ENCODE measurements at places on chromosomes 3 and 15.

GRCh38 chr3:76500746-76501275 lies 539.1 kb upstream of the ROBO2 start:
- DNase-seq: no peak

- no peak for DNase-seq
These were observed 1.5 kb downstream of the CTDSPL start for GRCh38 chr3:37862903-37863815.

GRCh38 chr3:146326875-146327543 lies 76.1 kb upstream of the PLSCR4 start:
- DNase-seq: peak; percentile 25

DNA sequence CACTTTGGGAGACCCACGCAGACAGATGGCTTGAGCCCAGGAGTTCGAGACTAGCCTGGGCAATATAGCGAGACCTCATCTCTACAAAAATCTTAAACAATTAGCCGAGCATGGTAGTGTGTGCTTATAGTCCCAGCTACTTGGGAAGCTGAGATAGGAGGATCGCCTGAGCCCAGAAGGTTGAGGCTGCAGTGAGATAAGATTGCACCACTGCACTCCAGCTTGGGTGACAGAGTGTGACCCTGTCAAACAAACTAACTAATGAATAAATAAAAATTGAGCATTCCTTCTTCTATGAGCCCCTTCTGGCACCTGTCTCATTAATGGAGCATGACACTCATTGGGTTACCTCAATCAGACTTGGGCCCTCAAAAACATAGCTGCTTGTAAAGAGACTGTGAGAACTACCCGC lies 7.5 kb downstream of the ZDHHC3 start:
- DNase-seq: no peak

GRCh38 chr15:99425657-99426301 lies 140.0 kb upstream of the MEF2A start:
- no peak for DNase-seq

DNA sequence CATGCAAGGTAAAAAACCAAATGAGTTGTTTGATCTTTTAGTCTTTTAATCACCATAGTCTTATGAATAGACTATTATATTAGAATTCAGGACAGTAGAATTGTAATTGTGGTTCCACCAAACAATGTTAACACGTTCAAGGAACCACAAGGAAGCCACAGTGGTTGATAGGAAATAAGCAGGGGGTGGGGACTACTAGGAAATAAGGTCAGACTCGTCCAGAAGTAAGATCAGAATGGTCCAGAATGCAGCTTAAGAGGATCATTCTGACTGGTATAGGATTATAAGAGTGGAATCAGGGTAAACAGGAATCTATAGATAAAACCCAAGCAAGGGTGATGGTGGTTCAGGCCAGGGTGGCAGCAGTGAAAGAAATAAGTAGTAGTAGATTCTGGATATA lies 7.5 kb downstream of the MYNN start:
- DNase-seq: no peak

DNA sequence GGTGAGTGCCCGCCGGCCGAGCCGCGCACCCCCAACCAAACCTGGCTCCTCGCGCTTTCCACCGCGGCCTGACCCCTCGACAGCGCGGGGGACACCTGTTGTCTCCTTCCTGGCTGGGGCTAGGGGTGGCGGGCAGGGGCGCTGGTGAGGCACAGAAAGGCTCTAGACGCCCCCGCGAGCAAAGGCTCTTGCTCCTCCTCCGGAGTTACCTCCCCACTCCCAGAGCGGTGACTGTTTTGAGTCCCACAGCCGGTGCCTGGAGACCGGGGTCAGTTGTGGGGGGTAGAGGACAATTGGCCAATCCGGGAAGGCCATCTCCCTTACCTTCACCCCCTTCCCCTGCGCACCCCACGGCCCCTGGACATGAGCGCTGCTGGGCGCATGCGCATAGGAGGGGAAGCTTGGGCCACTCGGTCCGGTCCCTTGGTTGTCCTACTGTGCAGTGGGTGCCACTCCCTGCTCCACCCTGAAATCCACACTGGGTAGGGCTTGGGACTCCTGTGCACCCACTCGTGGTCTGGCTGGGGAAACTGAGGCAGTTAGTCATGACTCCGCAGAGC lies 554 bp downstream of the CHST13 start:
- DNase-seq: no peak

GRCh38 chr15:33132722-33133345 lies 61.7 kb downstream of the FMN1 start:
- DNase-seq: peak; percentile 8

DNA sequence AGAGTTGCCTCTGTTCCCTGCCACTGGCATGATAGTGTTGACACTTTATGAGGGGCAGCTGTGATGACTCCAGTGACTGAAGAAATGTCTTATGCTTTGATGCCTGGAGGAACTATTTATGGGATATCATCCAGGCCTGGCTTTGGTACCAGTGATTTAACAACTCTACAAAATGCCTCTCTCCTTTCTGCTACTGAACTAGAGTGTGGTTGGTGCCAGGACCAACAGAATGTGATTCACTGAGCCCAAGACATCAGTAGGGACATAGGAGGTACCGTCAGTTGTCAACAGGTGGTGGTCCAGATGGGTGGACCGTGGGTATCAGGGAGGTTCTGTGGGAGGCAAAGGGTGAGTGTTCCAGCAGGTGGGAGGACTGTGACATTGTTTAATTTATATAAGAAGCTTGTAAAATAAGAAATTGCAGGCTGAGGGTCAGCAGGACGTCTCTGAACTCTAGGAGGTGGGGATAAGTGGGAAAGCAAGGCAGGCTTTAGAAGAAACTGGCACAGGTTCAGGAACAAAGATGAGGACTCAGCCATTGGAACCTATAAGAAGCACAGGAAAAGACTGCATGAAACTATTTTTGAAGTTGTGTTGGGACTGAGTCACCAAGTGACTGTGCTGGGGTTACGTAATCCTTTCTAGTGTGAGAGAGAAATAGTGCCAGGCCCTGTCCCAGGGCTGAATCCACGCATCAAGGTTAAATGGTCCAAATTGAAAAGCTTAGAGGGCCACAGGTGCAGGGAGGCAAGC lies 28.5 kb upstream of the SLC7A14 start:
- peak; percentile 65 for DNase-seq

DNA sequence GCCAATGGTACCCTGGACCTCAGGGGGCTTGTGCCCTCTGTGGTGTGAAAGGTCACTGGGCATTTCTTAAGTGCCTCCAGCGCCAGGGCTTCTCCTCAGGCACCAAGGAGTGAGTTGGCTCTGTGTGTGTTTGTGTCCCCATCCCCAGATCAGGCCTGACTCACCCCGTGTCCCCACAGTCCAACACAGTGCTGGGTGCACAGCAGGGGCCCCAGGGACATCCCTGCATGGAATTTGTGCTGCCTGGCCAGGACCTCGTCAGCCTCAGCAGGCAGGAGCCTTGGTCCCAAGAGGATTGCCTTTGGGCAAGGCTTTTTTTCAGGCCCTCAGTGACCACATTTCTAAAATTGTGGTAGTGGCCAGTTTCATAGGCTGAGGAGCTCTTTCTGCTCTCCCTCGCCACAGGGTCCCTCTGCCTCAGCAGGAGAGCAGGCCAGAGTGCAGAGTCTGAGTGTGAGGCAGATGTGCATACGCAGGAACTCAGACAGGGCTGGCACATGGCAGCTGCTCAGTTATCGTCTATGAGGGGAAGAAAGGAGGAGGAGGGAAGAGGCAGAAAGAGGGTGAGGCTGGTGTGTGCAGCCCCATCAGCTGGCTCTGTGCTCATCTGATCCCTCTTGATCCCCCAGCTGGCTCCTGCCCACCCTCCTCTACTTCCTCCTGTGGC lies 215.6 kb downstream of the RPLP1 start:
- DNase-seq: peak; percentile 68

GRCh38 chr3:9682096-9682495 lies 21.5 kb upstream of the CPNE9 start:
- DNase-seq: no peak

DNA sequence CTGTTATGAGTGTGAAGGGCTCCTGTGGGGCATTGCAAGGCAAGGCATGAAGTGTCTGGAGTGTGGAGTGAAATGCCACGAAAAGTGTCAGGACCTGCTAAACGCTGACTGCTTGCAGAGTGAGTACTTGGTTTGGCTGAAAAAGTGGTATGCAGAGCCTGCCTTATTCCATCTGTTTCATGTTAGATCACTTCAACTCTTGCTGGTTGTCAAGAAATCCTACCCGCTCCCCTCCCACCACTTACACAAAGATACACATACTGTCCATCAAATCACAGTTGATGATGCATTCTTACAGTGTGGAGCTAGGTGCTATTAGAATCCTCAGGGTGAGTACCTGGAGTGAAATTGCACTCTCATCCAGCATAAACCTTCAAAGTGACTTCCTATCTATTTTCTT lies 272.1 kb downstream of the UNC13C start:
- DNase-seq: no peak

DNA sequence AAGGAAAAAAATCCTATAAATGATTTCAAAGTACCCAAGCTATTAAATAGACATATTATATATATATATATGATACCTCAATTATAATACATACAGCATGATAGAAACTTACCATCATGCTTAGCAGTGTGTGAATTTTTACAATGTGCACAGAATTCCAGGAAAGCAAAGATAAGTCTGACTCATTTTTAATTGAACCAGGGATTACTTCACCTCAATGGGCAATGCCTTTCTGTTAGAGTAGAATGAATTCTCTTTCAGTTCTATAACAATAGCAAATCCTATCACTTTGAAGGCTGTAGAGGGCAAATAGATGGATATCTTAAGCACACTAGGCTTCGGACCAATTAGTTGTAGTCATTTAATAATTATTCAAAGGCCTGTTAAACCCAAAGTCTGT lies 54.8 kb upstream of the P3H2 start:
- DNase-seq: no peak

GRCh38 chr3:63308072-63308471 lies 30.0 kb downstream of the SYNPR start:
- DNase-seq: no peak

GRCh38 chr15:68819495-68820294 lies 1.0 kb downstream of the ANP32A start:
- DNase-seq: peak; percentile 38

GRCh38 chr3:169241991-169242707 lies 421.4 kb downstream of the MECOM start:
- no peak for DNase-seq

- DNase-seq: no peak
These were observed 512.9 kb downstream of the MCTP2 start for GRCh38 chr15:94744080-94744793.

- DNase-seq: no peak
These were observed 57.5 kb upstream of the GCNT3 start for GRCh38 chr15:59553879-59554735.

DNA sequence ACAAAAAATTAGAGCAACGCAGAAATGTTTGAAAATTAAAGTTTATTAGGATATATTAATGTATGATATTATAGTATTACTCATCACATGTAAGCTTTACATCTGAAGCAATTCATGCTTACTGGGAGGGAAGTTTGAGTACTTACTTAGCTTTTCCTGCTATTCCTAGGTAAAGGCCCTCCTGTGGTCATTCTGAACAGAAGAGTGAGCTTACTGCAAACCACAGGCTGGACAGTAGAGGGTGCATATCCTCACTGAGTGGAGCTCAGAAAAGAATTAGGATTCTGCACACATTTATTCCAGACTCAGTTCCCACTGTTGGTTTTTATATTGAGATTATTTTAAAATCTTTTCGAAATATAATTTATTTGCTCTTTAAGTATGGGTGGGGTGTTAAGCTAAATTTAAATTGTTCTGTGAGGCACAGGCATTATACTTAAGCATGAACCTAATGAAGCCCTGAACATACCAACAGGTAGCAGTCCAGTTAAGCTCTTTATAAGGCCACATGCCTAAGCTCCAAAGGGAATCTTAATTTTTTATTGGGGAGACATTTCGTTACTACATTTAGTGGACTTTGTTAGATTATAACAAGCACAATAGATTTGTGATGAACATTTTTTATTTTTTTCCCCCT lies 10.2 kb downstream of the MRPS22 start:
- peak; percentile 48 for DNase-seq

- no peak for DNase-seq
These were observed 973.9 kb downstream of the FHIT start for GRCh38 chr3:60277361-60277800.

- DNase-seq: no peak
These were observed 59.1 kb upstream of the COL8A1 start for GRCh38 chr3:99579246-99579645.

DNA sequence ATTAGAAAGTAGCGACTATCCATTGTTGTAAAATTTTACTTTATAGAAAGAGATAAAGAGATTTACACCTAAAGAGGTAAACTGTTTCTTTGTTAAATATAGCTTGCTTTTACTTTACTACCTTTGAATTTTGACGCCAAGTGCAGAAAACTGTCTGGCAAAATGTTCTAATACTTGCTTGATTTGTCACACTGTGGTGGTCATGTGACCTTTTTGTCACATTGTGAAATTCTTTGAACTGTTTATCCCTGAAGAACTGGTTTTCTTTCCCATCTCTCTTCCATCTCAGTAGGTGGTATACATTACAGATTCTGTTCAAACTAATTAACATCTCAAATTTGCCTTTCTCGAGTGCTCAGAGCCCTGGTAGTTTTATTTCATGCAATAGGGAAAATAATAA lies 327.4 kb downstream of the NAALADL2 start:
- no peak for DNase-seq

GRCh38 chr3:70179111-70179510 lies 133.3 kb downstream of the MDFIC2 start:
- DNase-seq: peak; percentile 91

GRCh38 chr3:156615592-156616173 lies 58.7 kb upstream of the TIPARP start:
- DNase-seq: no peak

- DNase-seq: no peak
These were observed 37.4 kb upstream of the ARPP21 start for GRCh38 chr3:35601959-35602358.

GRCh38 chr3:14238930-14239329 lies 60.3 kb downstream of the LSM3 start:
- DNase-seq: no peak

DNA sequence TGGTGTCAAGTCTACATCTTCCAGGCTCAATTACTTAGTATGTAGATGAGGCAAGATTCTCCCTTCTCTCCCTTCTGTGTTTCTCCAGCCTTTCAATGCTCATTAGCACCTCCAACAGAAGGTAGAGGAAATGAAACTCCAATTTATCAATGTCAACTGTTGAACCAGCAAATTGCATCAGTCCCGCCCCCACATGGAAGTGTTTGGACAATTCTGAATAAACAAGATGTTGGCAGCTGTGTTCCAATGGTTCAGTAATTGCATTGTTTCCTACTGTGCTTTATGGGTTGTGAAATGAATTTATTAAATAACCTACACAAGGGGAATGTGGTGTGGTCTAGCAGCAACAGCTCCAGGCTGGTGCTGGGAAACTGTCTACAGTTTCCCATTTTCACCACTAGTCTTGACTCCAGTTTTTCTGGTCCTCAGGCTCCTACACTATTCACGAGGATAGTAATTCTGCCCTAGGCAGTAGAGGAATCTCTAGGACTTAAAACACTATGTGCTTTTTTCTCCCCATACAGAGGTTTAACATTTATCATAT lies 91.9 kb downstream of the MB21D2 start:
- peak; percentile 97 for DNase-seq

- DNase-seq: peak; percentile 83
These were observed 487.2 kb upstream of the FRG2C start for GRCh38 chr3:75176937-75177336.

GRCh38 chr3:178975320-178975719 lies 96.3 kb downstream of the ZMAT3 start:
- DNase-seq: no peak

- peak; percentile 17 for DNase-seq
These were observed 49.2 kb downstream of the LDHAL6B start for GRCh38 chr15:59255680-59256336.

Data from MV-4-11 (cell line).